ENCODE measurements at places on chromosomes 5 and 9.

GRCh38 chr9:126721564-126721981 lies 83.3 kb upstream of the ZBTB43 start:
- no peak for DNase-seq

- DNase-seq = no peak
Measured at GRCh38 chr5:149018909-149019443, 43.9 kb downstream of the SH3TC2 start.

- no peak for DNase-seq
Measured at GRCh38 chr9:115461280-115461679, 343.3 kb upstream of the TNC start.

- no peak for DNase-seq
Measured at GRCh38 chr5:53350991-53351770, 129.2 kb upstream of the FST start.

DNA sequence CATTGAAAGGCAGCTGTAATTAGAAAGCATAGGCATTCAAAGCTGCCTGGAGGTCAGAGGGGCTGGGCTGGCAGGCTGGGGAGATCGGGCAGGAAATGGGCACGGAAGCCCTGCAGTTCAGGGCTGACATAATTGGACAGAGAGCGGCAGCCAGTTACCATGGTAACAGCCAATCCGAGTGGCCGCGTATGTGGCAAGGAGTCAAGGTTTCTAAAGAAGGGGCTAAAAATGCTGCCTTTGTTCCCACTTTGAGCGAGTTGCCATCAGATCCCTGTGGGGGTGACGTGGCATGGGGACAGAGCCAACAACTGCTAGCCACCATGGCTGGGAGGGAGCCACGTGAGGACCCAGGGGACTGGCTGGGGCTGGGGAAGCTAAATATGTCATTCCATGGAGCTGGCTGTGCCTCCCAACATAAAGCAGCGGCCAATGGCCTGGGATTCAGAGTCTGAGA lies 44.7 kb upstream of the NDFIP1 start:
- DNase-seq = no peak

GRCh38 chr5:527646-528628 lies 3.7 kb upstream of the SLC9A3 start:
- no peak for DNase-seq

- DNase-seq = peak; percentile 19
Measured at GRCh38 chr9:14563902-14564624, 129.2 kb downstream of the ZDHHC21 start.

- no peak for DNase-seq
Measured at GRCh38 chr5:69335341-69335935, 2.8 kb upstream of the CCDC125 start.

- DNase-seq = no peak
Measured at GRCh38 chr5:28468166-28468565, 1429.8 kb upstream of the CDH9 start.

GRCh38 chr9:71733176-71733575 lies 35.1 kb downstream of the CEMIP2 start:
- DNase-seq = no peak

- DNase-seq = no peak
Measured at GRCh38 chr5:96483878-96484277, 50.8 kb upstream of the PCSK1 start.

GRCh38 chr9:110224583-110224982 lies 16.6 kb upstream of the C9orf152 start:
- no peak for DNase-seq

DNA sequence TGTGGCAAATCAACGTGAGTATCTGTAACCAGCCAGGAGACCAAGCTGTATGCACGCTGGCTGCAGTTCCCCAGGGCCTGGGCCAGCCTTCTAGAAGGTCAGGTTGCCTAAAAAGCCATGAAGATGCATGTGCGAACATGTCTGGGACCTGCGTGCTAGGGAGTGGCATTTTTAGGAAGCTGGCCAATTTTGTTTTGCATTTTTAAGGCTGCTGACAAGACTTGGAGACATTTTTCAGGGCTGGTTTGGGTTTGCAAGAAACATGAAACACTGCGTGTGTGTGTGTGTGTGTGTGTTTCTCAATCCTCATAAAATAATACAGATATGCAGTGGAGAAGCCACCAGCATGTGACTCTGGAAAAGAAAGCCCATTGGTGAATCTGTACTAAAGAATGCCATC lies 5.1 kb downstream of the TGFBI start:
- DNase-seq = peak; percentile 48

DNA sequence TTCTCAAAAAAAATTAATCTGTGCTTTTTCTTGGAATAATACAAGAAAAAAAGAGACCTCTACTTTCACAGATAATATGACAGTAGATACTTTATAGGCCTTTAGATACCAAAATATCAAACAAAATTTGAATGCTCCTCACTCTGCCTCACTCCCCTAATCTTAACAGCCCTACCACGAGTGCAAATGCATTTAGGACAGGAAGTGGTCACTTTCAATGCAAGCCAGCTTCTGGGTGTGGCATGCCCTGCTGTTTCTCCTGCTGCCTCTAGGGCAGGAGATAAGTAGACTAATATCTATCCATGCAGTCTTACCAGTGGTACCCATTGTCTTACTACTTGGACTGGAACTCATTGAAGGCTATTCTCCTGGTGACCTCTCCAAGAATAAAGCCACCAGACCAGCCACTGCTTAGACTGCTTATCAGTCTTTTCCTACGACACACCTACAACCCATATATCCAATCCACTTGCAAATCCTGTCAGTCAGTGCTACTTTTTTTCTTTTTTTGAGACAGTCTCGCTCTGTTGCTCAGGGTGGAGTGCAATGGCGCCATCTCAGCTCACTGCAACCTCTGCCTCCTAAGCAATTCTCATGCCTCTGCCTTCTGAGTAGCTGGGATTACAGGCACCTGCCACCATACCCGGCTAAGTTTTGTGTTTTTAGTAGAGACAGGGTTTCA lies 23.0 kb downstream of the FRRS1L start:
- DNase-seq = no peak

DNA sequence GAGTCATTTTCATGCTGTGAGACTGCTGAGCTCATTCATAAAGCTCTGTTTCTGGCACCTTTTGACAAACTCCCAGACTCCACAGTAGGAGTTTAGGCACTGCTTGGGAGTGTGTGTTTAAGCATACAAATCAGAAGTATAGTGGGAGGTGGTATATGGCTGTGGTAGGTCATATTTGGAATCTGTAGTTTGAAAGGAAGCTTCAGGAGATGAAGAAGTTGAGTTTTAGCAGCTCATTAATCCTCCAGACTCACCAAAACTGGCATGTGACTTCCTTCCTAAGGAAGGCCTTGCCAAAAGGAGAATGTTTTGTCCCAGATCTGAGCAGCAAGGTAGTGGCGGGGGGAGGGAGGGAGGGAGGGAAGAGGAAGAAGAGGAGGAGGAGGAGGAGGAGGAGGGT lies 52.8 kb downstream of the SAXO1 start:
- no peak for DNase-seq

DNA sequence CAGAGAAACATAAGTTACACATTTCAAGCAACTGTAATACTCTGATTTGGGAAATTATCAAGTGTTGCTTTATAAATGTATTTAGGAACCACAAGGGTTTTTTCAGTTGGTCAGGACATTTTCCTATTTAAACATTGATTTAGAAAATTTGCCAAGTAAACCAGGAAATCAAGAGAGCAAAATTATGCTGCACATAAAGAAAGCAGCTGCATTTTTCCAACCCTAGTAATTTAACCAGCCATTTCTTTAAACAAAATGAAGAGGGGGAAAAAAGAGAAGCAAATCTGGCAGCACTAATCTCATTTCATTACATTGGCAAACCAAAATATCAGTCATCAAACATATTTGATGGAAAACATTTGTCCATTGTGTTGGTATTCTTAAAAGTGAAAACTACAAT lies 271.4 kb downstream of the TLE1 start:
- DNase-seq = no peak

GRCh38 chr9:38047301-38048251 lies 21.5 kb downstream of the SHB start:
- DNase-seq = peak; percentile 35

DNA sequence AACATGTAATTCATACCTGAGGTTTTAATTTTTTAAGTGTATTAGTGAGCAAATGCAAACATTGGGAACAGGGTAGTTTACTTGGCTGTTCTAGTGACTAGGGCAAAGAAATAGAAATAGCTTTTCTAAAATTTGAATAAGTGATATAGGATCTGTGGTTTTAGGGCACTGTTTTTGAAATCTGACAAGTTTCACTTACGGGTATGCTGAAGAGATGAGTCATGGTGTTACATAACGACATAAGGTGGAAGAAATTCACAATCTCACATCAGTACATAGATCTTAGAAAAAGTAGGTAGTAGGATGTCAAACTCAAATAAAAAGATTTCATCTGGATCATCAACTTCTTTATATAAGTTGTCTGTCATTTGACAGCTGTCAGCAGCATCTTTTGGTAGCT lies 772.3 kb downstream of the MAT2B start:
- DNase-seq = no peak

GRCh38 chr9:90061187-90061586 lies 456.4 kb downstream of the GADD45G start:
- no peak for DNase-seq

DNA sequence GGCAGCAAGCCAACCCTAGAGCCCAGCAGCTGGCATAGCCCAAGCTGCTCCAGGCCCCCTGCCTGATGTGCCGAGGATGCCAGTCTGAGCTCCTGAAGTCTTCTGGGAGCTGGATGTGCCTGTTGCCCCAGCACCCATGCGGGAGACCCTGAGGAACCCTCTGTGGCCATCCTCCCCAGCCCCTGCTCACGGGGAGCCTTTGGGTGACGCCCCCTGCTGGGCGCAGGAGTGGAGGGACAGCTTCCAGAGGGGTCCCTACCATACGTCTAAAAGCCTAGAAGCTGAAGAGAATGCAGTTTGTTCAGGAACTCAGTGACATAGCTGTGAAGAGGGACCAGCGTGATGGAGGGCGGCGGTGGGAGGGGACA lies 33.1 kb upstream of the MVB12B start:
- no peak for DNase-seq

GRCh38 chr9:30197954-30198353 lies 2186.5 kb upstream of the ACO1 start:
- peak; percentile 34 for DNase-seq

- no peak for DNase-seq
Measured at GRCh38 chr5:32283539-32284377, 29.0 kb downstream of the MTMR12 start.

GRCh38 chr5:78592735-78593386 lies 55.7 kb downstream of the LHFPL2 start:
- no peak for DNase-seq

- DNase-seq = no peak
Measured at GRCh38 chr9:133882849-133883755, 109.0 kb downstream of the VAV2 start.

GRCh38 chr5:90571147-90571773 lies 12.7 kb downstream of the ADGRV1 start:
- DNase-seq = no peak

DNA sequence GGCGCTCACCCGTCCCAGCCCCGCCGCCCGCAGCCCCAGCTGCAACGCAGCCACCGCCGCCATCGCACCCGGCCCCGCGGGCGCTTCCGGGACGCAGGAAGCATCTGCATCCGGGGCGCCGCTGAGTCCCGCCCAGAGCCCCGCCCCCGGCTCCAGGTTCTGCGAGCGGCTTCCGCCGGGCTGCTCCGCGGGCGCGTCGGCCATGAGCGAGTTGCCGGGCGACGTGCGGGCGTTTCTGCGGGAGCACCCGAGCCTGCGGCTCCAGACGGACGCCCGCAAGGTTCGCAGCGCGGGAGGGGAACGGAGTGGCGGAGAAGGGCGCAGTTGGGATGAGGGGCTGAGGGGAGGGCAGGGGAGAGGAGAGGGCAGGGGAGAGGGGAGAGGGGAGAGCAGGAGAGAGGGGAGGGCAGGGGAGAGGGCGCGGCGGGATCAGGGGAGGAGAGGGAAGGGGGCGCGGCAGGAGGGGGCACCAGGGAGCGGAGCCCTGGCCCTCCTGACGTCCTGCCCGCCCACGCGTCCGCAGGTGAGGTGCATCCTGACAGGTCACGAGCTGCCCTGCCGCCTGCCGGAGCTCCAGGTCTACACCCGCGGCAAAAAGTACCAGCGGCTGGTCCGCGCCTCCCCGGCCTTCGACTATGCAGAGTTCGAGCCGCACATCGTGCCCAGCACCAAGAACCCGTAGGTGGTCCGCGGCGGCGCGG lies at the start of the genes SURF1 and SURF2:
SURF1 (minus strand) TSS at position 97 of the 701 bp plus-strand sequence; CDS start at position 63, 34 bp downstream.
SURF2 (plus strand) TSS at position 160 of the 701 bp plus-strand sequence; CDS start at position 203, 43 bp downstream.
- peak; percentile 89 for DNase-seq

- DNase-seq = no peak
Measured at GRCh38 chr9:107465467-107466451, 23.8 kb downstream of the KLF4 start.

- no peak for DNase-seq
Measured at GRCh38 chr5:1515311-1515920, 8.3 kb downstream of the LPCAT1 start.

- no peak for DNase-seq
Measured at GRCh38 chr9:99391937-99392594, 170.0 kb downstream of the SEC61B start.

DNA sequence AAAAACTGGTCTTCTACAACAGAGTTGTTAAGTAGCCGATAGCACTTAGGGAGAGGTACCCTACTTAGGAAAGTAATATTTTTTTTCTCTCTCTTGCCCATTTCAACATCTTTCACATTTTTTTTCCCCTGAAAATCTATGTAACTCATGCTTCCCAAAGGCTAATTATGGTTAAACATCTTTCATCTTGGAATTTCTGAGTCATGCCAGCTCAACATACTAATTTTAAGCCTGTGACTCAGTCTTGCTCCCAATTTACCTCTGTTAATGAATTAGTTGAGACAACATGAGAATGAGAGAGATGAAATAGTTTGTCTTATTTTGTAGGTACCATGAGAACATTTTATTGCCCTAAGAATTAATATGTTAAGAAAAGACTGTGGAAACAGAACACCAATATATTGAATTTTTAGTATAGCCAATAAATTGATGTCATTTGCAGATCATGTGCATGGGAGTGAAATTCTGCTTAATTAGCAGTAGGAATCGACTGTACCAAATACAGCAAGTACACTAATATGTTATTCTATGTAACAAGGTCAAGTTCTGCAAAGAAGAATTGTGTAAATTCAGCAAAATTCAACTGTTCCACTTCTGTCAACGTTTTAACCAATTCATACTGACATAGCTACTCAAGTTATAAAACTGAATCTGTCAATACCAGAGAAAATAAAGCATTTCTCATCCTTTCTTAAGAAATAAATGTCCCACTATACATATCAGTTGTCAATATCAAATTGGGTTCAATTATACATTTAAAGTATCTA lies 550.0 kb downstream of the PTPRD start:
- DNase-seq = no peak

DNA sequence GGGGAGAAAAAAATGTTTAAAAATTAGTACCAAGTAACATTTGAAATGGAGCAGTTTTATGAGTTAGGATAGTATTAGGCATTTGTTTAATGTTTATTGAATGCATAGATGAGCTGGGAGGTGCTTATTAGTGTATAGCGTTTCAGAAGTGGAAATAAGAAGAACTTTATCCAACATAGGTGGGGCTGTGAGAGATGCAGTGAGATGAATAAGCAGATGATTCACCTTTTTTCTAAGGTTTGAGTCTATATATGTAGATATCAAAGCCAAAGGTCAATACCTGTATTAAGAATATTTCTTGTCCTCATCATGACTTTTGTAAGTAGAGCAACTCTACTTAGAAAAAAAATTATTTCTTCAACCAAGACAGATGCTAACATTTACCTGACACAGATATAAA lies 54.6 kb upstream of the POU4F3 start:
- DNase-seq = no peak

- DNase-seq = peak; percentile 78
Measured at GRCh38 chr9:127754099-127755060, 19.3 kb upstream of the TOR2A start.

GRCh38 chr9:113511856-113512761 lies 48.6 kb downstream of the RGS3 start:
- no peak for DNase-seq

Measured in NCI-H345 (cell line).